Stimulated activated CD8-positive, alpha-beta memory T cell treated with anti-CD3 and anti-CD28 coated beads, Interleukin-15, amount 100 ng/mL, for 1 hour (primary cell): ENCODE measurements at places on chromosomes 6 and 20.

DNA sequence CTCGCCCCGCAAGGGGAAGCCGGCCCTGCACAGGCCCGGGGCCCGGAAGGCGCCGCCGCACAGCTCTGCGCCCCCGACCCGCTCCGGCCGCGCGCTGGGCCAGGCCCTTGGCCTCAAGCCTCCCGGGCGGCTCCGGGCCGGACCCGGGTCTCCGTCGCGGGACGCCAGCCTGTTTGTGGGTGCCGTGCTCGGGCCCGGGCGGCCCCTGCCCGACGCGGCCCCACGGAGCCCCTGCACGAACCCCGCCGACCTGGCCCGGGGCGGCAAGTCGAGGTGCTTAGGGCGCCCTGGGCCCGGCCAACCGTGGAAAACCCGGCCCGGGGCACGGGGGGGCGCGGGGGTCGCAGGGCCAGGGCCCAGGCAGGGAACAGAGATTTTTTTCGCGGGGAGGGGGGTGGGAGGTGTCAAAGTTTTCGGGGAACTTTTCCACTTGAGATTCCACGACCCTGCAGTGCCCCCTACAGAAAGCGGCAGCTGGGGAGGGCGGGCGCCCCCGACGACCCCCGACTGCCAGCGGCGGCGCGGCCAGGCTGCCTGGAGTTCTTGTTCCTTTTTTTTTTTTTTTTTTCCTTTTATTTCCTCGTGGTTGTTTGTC lies 805 bp upstream of the STX16 start:
- no peak for DNase-seq

- no peak for DNase-seq
Observed at GRCh38 chr6:40210628-40211056, 276.4 kb upstream of the MOCS1 start.

- no peak for DNase-seq
Observed at GRCh38 chr6:43447604-43448003, 7.7 kb downstream of the DLK2 start.

DNA sequence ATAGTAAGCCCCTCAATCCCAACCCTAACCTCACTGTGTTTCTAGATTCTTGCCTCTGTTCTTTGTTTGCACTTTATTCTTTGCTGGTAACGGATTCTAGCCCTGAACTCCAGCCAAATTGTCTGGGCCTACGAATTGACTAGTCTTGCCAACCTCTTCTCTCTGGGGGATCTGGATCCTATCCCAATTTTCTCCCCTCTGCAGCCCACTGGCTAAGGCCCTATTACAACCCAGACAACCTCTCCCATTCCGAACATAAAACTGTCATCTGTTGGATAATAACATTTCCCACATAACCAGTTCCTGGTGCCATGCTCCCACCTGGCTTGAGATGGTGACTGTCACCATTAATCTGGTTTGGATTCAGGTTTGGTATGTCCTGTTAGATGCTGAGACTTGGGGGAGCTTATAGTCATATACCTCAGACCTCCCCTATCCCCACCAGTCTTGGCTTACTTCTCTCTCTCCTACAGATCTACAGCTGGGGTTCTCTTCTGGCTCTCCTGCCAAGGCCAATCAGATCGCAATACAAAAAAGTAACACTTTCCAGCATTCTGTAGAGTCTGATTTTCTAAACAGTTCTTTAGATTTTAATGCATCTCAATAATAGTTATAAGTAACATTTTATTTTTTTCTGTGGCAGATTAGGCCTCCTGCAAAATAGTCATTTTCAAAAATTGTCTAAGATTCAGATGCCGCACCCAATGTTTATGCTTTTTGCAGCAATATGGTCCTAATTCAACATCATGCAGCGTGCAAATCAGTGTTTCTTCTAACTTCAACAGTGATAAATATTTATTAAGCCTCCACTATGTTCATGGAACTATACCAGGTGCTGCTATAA lies 29.8 kb upstream of the AHI1 start:
- no peak for DNase-seq

- no peak for DNase-seq
Observed at GRCh38 chr20:26208296-26209091, 511.8 kb upstream of the ZNF337 start.

- no peak for DNase-seq
Observed at GRCh38 chr6:167130008-167130677, 7.2 kb downstream of the CCR6 start.
